RKO (cell line): ENCODE measurements at places on chromosomes 6 and 20.

GRCh38 chr6:30998785-30999184, 11.5 kb upstream of the MUC22 start:
- no peak for DNase-seq

- DNase-seq, result no peak
Measured at GRCh38 chr6:95420792-95421191, 156.5 kb upstream of the MANEA start.

- no peak for DNase-seq
Measured at GRCh38 chr6:163836876-163837690, 422.6 kb downstream of the QKI start.

DNA sequence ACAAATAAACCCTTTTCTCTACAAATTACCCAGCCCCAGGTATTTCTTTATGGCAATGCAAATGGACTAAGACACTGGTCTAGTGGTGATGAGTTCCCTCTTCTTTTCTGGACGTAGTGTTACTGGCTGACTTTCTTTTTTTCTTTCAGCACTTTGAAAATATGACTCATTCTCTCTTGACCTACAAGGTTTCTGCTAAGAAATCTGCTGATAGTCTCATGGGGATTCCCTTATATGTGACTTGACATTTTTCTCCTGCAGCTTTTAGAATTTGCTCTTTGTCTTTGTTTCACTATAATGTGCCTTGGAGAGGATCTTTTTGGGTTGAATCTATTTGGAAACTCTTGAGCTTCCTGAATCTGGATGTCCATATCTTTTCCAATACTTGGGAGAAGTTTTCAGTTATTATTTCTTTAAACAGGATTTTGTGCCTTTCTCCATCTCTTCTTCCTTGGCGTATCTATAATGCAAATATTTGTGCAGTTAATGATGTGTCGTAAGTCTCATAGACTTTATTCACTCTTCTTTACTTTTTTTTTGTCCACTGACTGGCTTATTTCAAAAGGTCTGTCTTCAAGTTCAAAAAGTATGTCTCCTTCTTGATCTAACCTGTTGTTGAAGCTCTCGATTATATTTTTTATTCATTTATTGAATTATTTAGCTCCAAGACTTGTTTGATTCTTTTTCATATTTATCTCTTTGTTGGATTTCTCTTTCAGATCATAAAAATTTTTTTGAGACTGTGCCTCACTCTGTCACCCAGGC, 42.2 kb upstream of the TPD52L1 start:
- DNase-seq, result no peak

GRCh38 chr20:21096321-21097043, 9.7 kb downstream of the LINC00237 start:
- peak; percentile 78 for DNase-seq

DNA sequence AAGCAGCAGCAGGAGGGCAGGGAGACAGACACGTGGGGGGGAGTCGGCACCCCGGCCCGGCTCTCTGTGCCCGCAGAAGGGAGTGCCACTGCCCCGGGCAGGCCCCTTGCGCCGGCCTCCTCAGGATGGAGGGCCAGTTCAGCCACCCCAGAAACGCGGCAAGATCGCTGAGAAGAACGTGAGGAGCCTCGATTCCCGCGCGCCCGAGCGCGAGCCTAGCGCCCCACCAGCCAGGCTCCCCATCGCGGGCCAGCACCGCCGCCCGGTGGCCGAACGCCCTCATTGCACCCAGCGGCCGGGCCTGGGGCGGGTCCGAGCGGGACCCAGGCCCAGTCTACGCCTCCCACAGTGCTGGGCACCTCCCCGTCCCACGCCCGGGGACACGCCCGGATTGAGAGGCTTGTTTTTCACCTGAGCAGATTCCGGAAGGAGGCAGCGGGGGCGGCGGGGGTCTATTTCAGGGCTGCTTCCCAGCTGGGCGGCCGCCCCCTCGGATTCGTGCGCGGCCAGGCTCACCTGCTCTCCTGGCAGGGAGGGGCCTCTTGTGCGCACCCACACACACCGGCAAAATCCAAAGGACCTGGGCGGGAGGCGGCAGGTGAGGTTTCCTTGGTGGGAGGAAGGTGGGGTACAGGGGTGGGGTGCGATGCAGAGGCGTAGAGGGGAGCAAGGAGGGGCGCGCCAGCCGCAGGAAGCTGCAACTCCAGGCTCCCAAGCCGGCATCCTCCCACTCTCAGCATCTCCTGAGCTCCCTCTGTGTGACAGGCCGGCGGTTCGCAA, 9.0 kb upstream of the GRM4 start:
- DNase-seq, result peak; percentile 45

GRCh38 chr20:42098418-42098817, 480.2 kb upstream of the CHD6 start:
- DNase-seq, result no peak

DNA sequence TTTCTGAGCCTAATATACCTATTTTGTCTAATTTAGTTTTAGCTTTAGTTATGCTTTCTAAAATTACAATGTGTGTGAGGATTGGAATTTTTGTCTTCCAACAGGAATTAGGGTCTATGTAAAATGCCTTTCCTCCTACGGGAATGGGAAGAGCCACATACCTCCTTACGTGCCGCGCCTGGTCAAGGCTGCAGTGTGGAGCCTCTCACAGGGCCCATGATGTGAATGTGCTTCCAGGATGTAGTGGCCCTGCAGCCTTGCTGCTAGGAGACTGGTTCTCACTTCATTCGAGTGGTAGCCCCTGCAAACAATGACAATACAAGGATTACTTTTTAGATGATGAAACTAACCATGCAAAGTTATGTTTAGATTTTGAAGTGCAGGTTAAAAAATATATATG, 110.2 kb downstream of the SOBP start:
- no peak for DNase-seq

- DNase-seq, result no peak
Measured at GRCh38 chr6:11292091-11292490, 59.6 kb upstream of the NEDD9 start.

GRCh38 chr6:24940311-24940917, 4.7 kb upstream of the RIPOR2 start:
- DNase-seq, result no peak

DNA sequence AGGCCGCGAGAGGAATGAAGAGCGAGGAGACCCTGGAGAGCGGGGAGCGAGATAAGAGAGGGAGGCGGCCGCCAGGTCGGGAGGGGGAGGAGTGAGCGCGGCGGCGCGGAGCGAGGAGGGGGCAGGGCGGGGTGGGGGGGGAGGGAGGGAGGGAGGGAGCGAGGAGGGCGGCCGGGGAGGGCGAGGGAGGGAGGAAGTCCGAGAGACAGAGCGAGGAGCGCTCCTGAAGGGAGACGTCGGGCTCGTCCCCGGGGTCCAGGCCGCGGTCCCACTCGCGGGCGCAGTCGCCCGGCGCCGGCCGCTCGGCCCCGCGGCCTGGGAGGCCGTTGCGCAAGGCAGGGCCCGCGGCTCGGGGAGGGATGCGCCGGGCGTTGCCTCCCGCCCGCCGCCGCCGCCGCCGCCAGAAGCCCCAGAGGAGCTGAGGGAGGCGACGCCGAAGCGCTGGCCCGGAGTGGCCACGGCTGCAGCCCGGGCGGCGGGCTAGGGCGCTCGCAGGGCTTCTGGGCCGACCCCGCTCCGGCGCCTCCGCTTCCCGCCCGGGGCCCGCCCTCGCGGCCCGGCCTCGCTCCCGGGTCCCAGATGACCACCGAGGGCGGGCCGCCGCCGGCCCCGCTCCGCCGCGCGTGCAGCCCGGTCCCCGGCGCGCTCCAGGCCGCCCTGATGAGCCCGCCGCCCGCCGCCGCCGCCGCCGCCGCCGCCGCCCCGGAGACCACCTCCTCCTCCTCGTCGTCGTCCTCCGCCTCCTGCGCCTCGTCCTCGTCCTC, at the start of gene FOXF2:
Gene FOXF2, plus strand, starts transcription at position 208 of the 764 bp plus-strand sequence. Its CDS starts 372 bp downstream, at position 580.
- DNase-seq, result no peak

- DNase-seq, result no peak
Measured at GRCh38 chr6:90811596-90812226, 224.8 kb upstream of the MAP3K7 start.

DNA sequence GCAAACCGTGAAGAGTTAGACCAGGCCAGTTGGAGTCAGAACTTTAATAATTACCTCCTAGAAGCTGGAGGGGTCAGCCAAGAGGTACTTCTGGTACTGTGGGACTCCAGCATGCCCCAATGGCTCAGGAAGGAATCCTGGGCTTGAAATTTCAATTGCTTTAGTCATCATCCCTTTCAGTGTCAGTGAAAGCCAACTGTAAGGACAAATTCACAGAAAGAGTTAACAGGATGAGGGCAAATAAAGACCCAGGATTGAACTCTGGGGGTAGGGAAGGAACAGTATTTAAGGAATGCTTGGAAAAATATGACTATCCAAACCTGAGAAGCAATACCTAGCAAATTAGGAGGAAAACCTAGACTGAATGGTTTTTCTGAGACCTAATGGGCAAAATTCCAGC, 735.1 kb upstream of the MARCKS start:
- DNase-seq, result peak; percentile 63

GRCh38 chr20:10217721-10218410, 764 bp upstream of the SNAP25 start:
- no peak for DNase-seq

GRCh38 chr6:60991427-60992028, 1294.5 kb downstream of the KHDRBS2 start:
- no peak for DNase-seq

- DNase-seq, result no peak
Measured at GRCh38 chr6:117076076-117076475, 189.3 kb upstream of the VGLL2 start.

GRCh38 chr6:148287623-148288333, 54.9 kb upstream of the SASH1 start:
- DNase-seq, result no peak

DNA sequence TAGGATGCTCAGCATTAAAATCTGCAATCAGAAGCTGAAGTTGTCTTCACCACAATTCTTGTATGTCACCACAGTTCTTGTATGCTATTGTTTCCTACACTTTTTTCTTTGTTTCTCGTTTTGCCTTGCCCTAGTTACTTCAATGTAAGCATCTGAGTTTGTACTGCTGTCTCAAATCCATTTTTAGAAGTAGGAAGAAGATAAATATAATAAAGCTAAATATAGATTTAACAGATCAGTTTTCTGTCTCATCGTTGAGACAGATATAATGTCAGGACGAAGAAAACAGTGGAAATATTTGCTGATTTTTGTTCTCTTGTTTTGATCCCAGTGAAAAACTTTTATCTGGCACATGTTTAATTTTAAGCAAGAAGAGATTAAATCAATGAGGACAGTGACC, 318.0 kb downstream of the QKI start:
- DNase-seq, result no peak

GRCh38 chr20:35718972-35719635, 19.9 kb downstream of the ROMO1 start:
- no peak for DNase-seq

GRCh38 chr6:7769702-7770101, 43.8 kb downstream of the BMP6 start:
- peak; percentile 32 for DNase-seq

DNA sequence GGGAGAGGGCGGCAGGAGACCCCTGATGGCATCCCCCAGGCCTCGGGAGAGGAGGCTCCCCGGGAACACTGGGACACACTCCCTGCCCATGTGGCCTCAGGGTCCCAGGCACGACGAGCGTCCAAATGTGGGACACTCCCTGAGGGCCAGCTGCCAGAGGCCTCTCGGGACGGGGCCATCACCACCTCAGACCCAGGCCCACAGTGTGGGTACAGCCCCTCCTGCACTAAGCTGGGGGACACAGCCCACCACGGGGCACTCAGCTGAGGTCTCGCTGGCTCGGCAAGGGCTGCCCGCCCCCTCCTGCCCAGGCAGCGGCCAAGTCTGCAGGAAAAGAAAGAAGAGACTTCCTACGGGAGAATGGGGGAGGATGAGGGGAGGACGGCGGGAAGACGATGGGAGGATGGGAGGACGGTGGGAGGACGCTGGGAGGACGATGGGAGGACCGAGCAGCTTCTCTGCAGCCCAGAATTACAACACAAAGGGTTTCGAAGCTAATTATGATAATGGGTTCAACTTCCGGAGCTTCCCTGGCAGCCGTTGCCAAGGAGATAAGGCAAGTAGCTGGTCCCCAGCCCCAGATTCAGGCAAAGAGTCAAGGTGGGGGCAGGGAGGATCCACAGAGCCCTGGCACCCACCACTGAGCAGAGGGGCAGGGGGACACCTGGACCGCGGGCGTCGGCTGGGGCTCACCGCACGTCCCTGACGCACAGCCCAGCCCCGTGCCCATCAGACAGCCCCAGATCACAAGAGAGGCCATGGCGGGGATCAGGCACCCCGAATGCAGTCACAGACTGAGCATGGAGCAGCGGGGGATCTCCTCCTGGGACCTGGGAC, 17.5 kb downstream of the KCNQ2 start:
- DNase-seq, result no peak

- no peak for DNase-seq
Measured at GRCh38 chr6:152184917-152185574, 377.6 kb downstream of the ESR1 start.

DNA sequence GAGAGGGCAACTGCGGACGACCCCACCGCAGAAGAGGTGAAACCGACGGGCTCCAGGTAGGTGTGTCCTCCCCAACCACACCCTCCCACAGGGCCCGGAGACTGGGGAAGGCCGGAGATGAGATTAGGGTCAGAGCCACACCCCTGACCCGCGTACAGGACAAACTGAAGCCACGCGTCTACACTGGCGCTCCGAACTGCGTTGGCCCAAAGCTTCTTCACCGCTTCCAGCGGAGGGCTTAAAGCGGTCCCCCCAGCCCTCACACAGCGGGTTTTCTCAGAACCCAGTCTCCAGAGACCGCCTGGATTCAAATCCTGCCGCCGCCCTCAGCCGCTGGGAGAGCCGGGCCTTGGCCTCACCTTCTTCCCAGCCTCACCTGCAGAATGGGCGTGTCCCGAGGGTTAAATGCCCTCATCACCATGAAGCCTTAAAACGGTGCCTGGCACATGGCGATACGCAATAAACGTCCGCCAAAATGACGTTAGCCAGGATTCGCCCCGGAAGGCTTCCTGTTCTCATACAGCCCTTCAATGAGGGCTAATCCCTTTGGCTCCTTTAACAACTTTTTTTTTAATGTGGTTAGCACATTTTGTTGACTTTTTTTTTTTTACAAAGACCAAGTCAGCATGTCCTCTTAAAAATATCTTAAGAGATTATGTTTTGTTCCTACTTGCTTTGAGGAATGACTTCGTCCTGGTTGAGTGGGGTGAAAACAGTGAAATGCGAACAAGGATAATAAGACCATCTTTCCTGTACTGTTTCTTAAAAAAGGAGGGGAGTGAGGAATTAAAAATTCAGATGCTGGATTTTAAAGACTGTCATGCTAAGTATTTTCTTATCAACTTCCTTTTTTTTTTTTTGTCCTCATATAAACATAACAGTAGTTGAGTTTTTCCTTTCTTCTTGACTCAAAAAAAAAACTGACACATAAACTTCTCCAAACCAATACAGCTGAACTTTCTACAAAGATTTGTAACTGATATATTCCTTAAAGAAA, 15.1 kb upstream of the ZNF217 start:
- DNase-seq, result no peak

- DNase-seq, result no peak
Measured at GRCh38 chr6:11918739-11919605, 93.1 kb upstream of the HIVEP1 start.

- DNase-seq, result no peak
Measured at GRCh38 chr6:3656076-3656475, 95.4 kb downstream of the PXDC1 start.

GRCh38 chr20:5674176-5674660, 76.0 kb upstream of the SHLD1 start:
- peak; percentile 32 for DNase-seq

GRCh38 chr6:143529095-143529494, 17.6 kb upstream of the FUCA2 start:
- DNase-seq, result peak; percentile 52
